ENCODE measurements at places on chromosomes 3 and 15.

DNA sequence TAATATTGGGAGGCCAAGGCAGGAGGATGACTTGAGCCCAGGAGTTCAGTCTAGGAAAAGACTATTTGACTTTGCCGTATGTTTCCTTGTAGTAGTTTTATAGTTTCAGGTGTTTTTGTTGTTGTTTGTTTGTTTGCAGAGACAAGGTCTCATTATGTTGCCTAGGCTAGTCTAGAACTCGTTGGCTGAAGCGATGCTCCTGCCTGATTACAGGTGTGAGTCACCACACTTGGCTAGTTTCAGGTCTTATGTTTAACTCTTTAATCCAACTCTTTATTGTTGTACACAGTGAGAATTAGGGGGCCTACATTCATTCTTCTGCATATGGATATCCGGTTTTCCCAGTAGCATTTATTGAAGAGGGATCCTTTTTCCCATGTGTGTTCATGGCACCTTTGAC is 32.0 kb downstream of the FAIM start:
- no peak for DNase-seq

GRCh38 chr15:33553157-33553556 is 242.4 kb downstream of the RYR3 start:
- DNase-seq = no peak

DNA sequence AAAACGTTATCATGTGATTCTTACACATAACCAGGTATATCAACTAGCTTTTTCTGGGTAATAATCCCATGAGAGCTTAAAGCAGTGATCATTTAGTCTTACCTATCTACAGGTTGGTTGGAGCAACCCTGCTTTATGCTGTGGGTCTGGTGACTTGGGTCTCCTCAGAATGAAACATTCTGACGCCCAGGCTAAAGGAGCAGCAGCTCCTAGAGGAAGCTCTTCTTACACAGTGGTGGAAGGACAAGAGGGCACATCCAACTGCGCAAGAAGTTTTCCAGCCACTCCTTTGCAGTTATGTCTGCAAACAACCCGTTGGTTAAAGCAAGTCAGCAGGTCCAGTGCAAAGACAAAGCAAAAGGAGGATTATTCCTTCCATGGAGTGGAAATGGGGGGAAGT is 377.5 kb downstream of the EDEM1 start:
- DNase-seq = no peak

- no peak for DNase-seq
These were observed 62.1 kb upstream of the NR2C2 start for GRCh38 chr3:14885307-14885706.

- DNase-seq = no peak
These were observed 231.6 kb downstream of the TJP1 start for GRCh38 chr15:29590701-29591100.

- DNase-seq = no peak
These were observed 15.8 kb downstream of the SOX2 start for GRCh38 chr3:181727341-181728032.

DNA sequence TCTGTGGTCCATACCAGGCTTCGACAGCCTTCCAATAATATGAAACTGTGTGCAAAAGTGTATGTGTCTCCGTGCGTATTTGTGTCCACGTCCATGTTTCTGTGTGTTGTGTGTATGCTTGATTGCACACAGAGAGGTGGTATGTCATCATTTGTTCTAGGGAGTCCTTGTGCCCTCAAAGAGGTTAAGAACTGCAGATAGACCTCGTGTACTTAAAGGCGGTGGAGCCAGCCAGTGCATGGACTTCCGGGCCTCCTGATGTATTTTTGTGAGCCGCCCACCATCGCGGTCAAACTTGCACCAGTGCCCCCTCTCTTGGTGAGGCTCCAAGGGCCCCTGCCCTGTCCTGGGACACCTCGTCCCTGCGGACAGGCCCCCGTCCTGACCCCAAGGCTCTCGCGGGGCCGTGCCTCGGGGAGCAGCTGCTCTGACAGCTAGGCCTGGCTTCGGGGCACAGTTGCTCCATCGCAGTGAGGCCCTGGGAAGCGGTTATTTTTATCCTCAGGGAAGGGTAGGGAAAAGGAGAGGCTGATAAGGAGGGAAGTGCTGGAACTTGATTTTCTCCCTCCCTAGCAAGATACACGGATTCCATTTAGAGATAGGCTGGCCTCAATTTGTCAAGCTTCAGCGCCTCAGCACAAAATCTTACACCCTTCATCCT is 1.2 kb upstream of the RYK start:
- DNase-seq = no peak

DNA sequence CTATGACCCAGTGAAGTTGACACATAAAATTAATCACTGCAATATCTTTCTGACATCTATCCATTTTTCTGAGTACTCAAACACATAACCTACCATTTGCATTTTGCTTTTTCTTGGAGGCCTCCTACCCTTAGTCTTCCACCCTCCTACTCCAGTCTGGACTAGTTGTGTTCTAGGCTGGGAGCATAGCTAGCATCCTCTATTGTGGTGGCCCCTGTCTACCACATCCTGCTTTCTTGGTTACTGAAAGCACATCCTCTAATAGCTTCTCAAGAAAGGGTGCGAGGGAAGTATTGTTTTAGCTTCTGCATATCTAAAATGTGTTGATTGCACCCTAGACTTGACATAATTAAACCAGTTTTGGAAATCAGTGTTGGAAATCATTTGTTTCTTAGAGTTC is 176.5 kb downstream of the THSD4 start:
- no peak for DNase-seq

GRCh38 chr3:16461463-16462245 is 51.8 kb downstream of the RFTN1 start:
- DNase-seq = no peak

DNA sequence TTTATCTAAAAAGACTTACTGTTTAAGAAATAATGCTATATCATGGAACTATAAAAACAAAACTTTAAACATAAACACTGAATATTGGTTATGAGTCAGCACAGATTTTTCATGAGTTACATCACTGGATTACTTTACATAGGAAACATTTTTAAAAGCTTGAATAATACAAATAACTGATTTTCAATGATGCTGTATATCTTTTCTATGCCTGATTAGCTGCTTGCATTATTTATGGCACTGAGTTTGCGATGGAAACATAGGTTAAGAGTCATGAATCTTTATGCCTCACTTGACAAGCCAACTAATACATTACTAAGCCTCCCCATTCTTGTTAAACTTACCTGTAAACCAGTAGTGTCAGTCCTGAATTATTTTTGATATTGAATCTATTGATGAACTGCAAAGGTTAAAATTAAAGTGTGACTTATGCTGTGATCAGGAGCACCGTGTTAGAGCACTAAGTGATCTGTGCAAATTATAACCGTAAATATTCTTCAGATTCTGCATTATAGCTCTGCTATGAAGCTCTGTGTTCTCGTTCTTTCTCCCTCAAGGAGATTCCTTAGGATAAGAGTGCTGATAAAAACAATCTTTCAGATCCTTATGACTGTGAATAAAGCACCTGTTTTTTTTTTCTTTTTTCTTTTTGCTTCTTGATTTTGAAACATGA is 437.3 kb upstream of the BCHE start:
- no peak for DNase-seq

DNA sequence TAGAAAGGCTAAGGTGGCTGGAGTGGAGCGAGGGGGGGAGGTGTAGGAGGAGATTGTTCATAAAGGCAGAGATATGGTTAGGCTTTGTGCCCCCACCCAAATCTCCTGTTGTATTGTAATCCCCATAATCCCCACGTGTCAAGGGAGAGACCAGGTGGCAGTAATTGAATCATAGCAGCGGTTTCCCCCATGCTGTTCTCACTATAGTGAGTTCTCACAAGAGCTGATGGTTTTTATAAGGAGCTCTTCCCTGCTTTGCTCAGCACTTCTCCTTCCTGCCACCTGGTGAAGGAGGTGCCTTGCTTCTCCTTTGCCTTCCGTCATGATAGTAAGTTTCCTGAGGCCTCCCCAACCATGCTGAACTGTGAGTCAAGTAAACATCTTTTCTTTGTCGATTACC is 64.7 kb upstream of the CFAP161 start:
- no peak for DNase-seq

DNA sequence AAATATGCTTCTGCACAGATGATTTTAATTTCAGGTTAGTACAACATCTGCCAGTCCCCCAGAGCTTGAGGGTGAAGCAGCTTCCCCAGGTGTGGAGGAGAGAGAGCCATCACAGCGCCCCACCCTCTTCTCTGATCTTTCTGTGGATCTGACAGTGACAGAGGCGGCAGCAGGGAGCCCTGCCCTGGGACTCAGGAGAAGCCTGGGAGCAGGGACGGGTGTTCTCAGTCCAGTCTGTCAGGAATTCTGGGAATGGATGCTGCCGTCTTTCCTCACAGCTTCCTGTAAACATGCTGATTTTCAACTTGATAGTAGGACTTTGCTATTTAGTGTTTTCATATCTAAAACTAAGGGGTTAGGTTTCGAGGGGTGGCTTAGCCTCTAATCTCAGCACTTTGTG is 11.4 kb upstream of the RAB8B start:
- DNase-seq = no peak

Measured in stimulated activated CD4-positive, alpha-beta T cell treated with anti-CD3 and anti-CD28 coated beads, Interleukin-1b, Interleukin-23, amount 100 ng/mL, for 1 hour (primary cell).